T-helper 2 cell (primary cell): ENCODE measurements at places on chromosomes 5 and 9.

DNA sequence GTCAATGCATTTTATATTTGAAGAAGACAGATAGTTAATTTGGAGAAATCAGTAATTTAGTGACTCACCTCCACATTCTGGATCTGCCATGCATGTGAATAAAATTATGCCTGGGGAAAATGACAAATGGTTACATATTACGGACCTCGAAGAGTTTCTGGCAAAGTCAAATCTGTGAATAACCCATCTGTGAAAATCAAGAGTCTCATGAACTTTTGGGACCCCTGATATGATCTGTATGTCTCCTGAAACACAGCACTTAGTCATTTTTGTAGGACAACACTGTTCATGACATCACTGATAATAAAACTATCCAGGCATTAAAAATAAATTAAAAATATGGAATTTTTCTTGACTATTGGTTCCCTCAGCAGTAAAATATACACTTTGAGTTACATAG is 584.5 kb downstream of the TLE4 start:
- no peak for DNase-seq

DNA sequence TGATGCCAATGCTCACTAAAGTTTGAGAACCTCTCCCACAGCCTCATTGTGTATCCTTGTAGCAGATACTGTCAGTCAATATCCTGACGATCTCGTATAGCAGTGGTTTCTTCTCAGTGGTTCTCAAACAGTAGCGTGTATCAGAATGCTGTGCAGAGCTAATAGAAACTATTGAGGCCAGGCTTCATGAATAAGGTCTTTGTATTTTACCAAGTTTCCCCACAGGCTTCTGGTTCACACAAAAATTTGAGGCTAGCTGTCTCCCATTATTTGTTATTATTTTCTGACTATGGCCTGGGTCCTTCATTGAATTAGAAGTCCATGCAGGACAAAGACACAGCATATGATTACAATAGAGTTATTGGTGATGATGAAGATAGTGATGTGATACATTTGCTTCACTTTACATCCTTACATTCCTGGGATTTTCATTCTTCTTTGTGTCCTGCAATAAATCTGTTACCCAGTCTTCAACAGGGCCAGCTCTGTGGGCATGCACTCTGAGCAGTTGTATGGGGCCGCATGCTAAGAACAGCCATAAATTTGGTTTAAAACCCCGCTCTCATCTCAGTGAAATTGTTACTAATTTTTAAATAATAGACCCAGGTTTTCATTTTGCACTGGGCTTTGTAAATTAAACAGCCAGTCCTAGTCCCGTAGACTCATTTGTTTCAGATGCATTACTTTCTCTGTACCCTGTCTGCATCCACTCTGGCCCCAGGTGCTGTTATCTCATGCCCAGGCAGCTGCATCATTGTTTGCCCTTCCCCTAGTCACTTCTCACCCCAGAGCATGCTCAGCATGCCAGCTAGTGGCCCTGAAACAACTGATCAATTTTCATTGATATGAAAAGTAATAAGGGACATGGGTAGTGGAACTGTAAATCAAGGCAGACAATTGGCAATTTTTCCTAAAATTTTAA is 199.9 kb upstream of the PIK3R1 start:
- DNase-seq, result no peak

DNA sequence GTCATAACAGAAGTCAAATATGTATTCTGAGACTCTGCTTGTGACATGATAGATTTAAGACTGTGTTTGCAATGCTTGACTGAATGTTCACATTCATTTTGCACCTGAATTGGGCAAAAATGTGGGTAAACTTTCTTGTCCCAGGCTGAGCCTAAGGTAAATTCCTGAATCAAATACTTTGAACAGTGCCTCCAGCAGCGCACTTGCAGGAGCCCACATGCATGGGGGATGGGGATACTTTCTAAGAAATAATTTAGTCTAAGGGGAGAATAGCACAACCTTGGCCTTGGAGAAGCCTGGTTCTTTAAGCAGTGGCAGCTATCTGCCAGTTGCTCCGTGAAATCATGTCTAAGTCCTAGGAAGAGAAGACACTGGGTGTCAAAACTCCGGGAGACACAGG is 163.5 kb upstream of the EGFLAM start:
- no peak for DNase-seq

GRCh38 chr5:151743530-151743929 is 14.9 kb downstream of the ATOX1 start:
- no peak for DNase-seq

GRCh38 chr9:117535973-117536372 is 121.1 kb upstream of the ASTN2 start:
- DNase-seq, result no peak
